GM13977 (cell line): ENCODE measurements at places on chromosomes 1 and 21.

DNA sequence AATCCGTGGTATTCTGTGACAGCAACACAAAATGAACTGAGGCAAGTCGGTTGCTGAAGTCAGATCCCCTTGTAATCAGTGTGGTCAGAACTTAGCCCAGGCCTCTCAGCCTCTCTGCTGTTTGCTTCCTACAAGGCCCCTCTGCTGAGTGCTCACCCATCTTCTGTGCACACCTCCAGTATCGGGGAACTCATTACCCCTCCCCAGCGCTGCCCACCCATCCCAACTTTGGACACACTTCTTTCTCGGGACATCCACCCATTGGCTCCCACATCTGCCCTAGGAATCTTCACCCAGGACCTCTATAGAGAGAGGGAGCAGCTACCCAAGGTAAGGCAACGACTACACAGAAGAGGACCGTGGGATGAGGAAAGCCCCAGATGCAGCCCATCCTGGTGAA is 217.5 kb downstream of the MATN1 start:
- DNase-seq = no peak

DNA sequence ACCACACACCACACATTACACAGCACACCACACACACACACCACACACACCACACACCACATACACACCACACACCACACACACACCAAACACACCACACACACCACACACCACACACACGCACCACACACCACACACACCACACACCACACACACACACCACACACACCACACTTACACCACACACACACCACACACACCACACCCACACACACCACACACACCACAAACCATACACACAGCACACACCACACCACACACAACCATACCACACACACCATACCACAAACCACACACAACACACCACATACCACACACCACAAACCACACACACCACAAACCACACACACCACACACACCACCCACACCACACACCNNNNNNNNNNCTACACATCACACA is 40.9 kb upstream of the SIK1 start:
- no peak for DNase-seq

- DNase-seq = peak; percentile 69
These were observed 464 bp downstream of the PARK7 start for GRCh38 chr1:7962014-7962335.

DNA sequence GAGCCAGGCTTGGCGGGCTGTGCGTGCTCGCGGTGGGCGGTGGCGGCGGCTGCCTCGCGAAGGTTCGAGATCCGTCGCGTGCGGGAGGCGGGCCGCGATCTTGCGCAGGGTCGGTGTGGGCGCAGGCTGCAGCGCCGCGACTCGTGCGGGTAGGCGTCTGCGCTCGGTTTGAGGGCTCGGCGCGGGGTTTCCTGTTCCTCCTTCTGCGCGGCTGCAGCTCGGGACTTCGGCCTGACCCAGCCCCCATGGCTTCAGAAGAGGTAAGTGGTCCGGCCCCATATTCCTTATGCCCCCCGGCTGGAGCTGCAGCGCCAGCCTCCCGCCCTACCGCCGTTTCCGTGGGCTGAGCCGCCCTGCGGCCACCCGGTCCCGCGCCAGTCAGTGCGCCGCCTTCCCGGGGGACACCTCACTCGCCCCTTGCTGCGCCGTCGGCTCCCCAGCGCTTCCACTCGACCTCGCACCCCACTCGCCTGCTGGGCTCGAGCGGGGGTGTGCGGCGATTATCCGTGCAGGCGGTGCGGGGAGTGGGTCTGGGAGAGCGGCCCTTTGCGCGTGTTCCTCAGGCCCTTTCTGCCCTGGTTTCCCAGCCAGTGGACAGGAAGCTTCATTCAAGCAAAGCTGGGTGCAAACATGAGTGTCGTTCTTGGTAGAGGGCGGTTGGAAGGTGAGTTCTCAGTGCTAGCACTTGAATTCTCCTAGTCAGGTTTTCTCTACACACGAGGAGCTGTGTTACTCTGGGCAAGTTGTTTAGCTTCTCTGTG is at the start of gene CACYBP:
CACYBP (plus strand) TSS at position 12 of the 761 bp plus-strand sequence; CDS start at position 246, 234 bp downstream.
- DNase-seq = no peak

DNA sequence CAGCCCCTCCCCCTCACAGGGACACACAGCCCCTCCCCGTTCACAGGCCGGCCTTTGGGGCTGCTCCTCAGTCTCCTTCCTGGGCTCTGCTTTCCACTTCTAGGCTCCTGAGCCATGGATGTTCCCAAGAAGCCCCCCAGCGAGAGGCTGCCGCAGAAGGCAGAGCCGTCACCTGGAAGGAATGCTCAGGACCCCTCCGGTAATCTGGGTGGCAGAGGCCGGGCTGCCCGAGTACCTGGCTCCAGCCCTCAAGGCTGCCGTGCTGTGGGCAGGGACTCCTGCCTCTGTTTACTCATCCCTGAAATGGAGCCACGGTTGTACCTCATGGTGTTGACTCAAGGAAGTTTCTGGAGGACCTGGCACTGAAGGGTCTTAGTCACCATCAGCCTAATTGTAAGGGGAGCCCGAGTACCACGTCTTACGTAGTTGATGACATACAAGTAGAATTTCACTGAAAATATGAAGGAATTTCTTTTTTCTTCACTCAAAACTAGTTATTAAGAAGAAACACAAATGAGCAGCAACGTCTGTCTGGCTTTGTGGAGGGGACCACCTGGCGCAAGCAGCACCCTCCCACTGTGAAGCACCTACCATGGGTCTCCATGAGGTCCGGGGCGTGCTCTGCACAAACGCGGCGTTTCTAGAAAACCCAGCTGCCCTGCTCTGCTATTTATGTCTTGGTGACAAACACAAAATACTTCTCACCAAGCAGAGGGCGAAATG is 33.7 kb downstream of the PRDM15 start:
- DNase-seq = no peak

DNA sequence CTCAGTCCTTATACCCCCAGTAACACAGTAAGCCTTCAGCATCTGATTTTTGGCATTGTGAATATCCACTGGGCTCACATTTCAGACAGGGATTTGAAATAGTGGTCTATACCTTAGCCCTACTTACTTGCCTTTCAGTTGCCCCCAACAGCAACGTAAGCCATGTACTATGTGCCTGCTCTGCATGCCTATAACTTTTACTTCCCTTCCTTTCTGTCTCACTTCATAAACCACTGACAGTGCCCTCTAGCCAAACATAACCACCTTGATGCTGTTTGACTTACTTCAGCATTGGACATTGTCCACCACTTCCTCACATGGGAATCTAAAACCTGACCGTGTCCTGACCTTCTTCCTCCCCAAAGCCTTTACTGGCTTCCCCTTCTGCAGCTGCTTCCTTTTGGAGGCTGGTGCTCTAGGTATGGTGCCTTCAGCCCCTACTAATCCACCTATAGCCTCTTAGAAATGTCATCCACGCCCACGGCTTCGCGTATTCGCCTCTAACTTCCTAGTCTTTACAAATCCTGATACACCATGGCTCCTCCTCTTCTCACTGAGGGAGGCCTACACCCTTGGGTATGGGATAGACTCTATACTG is 3.6 kb upstream of the ZNF672 start:
- no peak for DNase-seq

- no peak for DNase-seq
These were observed 80.0 kb downstream of the JMJD4 start for GRCh38 chr1:227654858-227655752.

DNA sequence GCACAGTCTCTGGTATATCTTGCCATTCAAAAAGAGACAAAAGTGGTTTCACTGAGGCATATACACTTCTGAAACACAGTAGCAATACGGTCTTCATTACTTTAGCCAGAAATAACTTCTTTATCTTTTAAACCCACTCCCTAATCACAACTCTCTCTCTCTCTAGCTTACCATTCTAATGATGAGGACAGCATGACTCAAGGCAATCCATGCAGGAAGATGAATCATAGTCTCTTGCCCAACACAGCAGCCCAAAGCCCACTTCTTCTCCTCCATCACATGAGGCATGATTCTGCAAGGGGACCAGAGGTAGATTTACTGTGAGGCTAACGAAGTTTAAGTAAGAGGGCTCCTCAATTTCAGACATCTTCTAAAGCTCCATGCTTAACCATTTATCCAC is 285.0 kb upstream of the NR5A2 start:
- DNase-seq = no peak

DNA sequence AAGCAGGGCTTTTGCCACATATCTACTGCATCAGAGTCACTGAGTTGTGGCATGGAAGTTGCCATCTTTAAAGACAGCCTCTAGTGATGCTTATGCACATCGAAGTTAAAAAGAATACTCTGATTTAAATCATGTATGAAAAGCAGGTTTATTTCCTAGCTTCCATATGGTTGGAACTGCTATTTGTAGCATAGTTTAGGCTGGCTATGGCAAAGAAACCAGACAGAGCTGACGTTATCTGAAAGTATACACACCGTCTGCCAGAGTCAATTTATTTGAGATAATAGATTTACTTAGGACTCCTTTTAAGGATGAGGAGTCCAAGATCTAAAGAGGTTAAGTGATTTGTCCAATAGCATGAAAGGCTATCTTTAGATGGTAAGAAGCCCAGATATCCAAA is 536.9 kb upstream of the ADGRL4 start:
- DNase-seq = no peak

DNA sequence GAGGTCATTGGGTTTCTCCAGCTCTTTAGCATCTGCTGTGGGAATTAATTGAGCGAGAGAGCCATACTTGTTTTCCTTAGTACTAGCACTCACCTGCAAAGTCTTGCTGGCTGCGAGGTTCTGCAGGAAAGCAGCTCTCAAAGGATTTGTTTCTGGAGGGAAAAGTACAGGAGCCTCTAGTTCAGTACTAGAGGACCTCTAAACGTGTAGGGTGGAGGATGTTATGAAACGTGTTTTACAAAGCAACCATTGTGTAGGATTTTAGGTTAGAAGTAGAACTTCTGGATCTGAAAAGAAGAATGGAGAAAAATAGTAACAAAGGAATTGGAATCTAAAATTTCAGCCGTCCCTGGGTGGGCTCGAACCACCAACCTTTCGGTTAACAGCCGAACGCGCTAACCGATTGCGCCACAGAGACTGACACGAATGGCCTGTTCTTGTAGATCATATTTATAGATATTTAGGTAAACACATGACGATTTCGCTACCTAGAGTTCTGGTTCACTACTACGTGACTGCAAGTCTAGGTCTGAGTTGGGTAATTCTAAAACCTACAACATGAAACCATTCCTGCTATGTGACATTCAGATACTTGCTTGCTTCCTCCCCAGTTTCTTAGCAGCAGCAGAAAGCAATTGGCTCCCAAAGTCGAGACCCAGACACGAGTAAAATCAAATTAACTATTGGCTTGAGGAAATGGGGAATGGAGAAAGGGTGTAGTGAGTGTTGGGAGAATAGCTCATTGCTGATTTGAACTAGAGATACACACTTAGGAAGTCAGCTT is 60.2 kb upstream of the CFAP126 start:
- DNase-seq = peak; percentile 50

- no peak for DNase-seq
These were observed 11.8 kb downstream of the LMX1A start for GRCh38 chr1:165344736-165345135.

GRCh38 chr1:186220067-186220466 is 155.0 kb downstream of the TPR start:
- DNase-seq = no peak

DNA sequence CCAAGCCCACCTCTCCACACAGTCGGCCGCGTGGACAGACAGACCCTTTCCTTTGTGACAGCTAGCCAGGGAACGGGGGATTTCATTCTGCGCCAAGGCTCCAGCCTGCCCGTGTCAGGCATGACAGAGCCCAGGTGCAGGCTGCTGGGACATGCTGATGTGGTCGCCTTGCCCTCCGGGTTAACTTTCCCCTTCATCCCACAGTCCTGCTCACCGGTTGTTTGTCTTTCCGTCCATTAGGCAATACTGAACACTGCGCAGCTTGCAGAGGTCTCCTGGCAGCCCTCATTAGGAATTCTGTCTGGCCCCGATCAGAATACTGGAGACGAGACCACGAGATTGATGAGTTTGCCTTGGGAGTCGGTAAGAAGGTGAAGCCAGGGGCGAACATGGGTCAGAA is 62.8 kb downstream of the SPSB1 start:
- DNase-seq = no peak

- no peak for DNase-seq
These were observed 15.1 kb upstream of the RPE65 start for GRCh38 chr1:68464891-68465290.

DNA sequence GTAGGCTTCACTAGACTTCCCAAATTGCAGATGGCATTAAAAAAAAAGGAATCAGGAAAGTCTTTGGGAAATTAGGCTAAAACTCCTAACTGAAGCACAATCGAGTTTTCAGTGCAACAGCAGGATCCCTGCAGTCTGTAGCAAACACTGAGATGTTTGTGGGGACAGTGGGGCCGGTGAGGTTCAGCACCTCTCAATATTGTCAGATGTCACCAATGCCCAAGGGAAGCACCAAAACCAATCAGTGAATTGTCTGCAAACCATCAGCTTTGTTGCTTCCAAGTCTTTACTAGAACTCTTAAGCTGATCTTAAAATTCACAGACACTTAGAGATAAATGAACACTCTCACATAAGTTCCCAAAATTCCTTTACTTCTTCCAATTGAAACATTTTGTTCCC is 2.6 kb downstream of the ERG start:
- no peak for DNase-seq

DNA sequence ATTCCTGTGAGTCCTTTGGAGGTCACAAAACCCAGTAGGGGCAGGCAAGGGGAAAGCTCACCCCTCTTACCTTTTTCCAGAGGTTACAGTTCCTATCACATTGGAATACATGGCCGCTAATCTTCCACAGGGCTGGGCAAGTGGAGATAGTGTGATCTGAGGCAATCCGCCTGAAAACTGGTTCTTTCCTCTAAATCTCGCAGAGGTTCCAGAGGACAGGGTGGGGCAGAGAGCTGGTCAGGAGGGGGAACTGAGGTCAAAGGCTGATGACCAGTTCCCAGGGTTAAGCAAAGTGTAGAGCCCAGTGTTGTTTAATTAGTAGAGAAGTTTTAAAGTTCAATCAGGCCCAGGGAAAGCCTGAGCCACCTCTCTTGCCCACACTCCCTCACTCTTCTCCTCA is at the start of gene SERPINC1:
SERPINC1 (minus strand) TSS at position 179 of the 400 bp plus-strand sequence; CDS start at position 111, 68 bp downstream.
- DNase-seq = no peak

- no peak for DNase-seq
These were observed 33.4 kb downstream of the CYP2J2 start for GRCh38 chr1:59892841-59893811.

GRCh38 chr1:50416553-50417453 is 6.4 kb downstream of the DMRTA2 start:
- no peak for DNase-seq

- no peak for DNase-seq
These were observed 3.1 kb upstream of the PRKCZ start for GRCh38 chr1:2046953-2047748.
